ENCODE measurements at places on chromosomes 16 and 17.

DNA sequence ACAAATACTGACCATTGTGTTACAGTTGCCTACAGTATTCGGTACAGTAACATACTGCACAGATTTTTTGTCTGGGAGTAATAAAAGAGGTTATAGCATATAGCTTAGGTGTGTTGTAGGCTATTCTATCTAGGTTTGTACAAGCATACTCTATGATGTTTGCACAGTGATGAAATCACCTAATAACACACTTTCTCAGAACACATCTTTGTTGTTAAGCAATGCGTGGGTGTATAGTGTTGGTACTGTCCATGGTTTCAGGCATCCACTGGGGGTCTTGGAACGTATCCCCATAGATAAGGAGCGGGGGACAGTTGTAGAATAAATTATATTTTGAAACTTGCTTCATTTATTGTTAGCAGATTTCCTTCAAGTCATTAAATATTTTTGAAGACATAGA is 293.3 kb upstream of the TBX2 start:
- DNase-seq, result no peak

GRCh38 chr17:73617501-73617900 is 26.7 kb downstream of the SDK2 start:
- no peak for DNase-seq

- no peak for DNase-seq
Observed at GRCh38 chr17:79446399-79447009, 164.3 kb downstream of the RBFOX3 start.

- no peak for DNase-seq
Observed at GRCh38 chr17:82321947-82322466, 4.6 kb upstream of the CD7 start.

DNA sequence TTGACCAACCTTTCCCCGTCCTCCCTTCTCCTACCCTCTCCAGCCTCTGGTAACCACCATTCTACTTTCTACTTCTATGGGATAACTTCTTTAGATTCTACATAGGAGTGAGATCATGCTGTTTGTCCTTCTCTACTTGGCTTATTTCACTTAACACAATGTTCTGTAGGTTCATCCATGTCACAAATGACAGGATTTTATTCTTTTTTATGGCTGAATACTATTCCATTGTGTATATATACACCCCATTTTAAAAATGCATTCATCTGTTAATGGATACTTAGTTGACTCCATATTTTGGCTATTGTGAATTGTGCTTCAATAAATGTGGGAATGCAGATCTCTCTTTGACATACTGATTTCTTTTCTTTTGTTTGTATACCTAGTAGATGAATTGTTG is 115.0 kb downstream of the RAB11FIP4 start:
- no peak for DNase-seq

Measured in hepatic stellate cell (primary cell).